ENCODE measurements at places on chromosomes 11 and 22.
A peak's percentile ranks its signal among the peaks of the same experiment; 100 is the strongest.

- no peak for DNase-seq
Measured at GRCh38 chr22:27836181-27836580, 34.6 kb upstream of the MN1 start.

- DNase-seq, result no peak
Measured at GRCh38 chr22:44116755-44117684, 63.7 kb upstream of the PARVG start.

GRCh38 chr22:46286006-46286405 lies 10.7 kb upstream of the GTSE1 start:
- DNase-seq, result no peak

DNA sequence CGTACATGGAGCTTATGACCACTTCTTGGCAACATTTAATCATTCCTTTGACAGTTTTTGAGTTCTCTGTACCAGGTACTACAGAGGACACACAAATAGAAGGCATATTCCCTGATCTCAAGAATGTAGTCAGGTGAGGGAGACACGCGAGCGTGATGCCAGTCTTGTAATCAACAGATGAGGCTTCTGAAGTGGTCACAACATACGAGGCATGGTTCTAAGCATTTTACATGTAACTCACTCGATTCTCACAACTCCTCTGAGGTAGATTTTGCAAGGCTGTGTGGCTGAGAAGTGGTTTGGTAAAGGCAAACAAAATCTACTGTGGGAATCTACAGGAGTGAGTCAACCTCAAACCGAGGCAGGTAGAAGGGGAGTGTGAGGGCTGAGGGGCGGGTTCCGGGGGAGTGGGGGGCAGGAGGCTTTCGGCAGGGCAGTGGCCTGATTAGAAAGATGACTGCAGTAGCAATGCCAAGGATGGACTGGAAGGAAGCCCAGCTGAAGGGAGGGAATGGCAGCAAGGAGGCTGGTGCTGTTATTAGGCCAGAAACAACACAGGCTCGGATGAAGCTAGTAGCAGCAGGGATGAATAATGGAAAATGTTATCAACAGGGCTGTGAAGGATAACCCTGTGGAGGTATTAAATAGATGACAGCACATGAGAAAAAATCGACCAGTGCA lies 63.8 kb downstream of the ST14 start:
- DNase-seq, result no peak

- no peak for DNase-seq
Measured at GRCh38 chr11:2249189-2249916, 21.0 kb downstream of the ASCL2 start.

- peak; percentile 13 for DNase-seq
Measured at GRCh38 chr11:31809857-31810778, 1.0 kb downstream of the PAX6 start.

DNA sequence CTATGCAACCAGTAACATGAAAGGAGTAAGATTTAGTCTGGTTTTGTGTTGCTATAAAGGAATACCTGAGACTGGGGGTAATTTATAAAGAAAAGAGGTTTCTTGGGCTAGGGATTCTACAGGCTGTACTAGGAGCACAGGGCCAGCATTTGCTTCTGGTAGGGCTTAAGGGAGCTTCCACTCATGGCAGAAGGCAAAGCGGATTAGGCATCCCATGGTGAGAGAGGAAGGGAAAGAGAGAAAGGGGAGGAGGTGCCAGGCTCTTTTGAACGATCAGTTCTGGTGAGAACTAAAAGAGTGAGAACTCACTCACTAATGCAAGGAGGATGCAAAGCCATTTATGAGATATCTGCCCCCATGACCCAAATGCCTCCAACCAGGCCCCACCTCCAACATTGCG lies 283.2 kb downstream of the OPCML start:
- DNase-seq, result no peak

DNA sequence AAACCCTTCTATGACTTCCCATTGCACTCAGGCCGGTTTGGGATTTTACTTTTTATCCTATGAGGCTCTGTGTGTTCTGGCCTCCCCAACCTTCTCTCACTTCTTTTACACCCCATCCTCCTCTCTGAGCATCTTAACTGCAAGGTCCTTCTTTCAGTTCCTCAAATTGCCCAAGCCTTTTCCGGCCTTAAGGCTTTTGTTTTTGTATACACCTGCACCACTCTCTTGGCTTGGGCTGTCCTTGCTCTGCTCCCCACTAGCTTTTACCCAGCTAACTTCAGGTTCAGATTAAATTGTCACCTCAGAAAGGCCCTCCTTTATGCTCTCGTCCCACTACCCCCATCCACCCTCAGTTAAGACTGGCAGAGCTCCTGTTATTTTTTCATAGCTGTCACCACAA lies 55.5 kb downstream of the FAM83F start:
- no peak for DNase-seq

GRCh38 chr11:119506436-119506835 lies 83.5 kb upstream of the THY1 start:
- DNase-seq, result no peak

DNA sequence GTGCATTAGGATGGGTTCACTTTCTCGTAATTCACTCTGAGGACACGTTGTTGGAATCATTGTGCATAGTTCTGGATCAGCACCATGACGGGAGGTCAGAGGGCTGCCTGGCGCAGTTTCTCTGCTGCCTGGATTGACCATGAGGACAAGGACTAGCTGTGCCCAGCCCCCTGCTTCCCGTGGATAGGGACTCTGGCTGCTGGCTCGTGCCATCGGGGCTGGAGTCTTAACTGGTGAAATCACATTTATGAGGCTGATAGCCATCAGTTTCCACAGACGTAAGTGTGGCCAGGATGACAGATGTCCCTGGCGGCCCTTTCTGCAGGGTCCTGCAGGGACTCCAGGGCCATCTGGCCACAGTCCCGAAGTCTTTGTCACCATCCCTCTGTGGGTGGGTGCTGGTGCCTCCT lies 24.1 kb upstream of the GRAMD4 start:
- no peak for DNase-seq

GRCh38 chr22:23816156-23816976 lies 22.4 kb downstream of the DERL3 start:
- DNase-seq, result no peak

GRCh38 chr11:33722590-33723234 lies 13.5 kb downstream of the CD59 start:
- DNase-seq, result no peak

DNA sequence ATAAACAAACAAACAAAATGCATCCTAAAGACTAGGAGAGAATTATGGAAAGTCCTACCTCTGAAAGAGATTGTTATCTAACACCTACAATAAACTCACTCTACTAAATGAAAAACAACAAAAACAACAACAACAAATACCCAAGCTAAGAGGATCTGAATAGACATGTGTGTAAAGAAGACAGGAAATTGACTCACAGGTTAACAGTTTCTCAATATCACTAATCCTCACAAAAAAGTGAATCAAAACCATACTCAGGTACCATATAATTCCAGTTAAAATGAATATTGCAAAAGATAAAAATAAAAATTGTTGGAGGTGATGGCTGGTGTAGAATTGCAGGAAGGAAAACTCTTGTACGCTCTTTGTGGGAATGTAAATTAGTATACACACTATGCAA lies 110.4 kb upstream of the TOP3B start:
- no peak for DNase-seq

Data from DMS153 (cell line).